Type B pancreatic cell (in vitro differentiated cells): ENCODE measurements at places on chromosomes 12 and 14.

DNA sequence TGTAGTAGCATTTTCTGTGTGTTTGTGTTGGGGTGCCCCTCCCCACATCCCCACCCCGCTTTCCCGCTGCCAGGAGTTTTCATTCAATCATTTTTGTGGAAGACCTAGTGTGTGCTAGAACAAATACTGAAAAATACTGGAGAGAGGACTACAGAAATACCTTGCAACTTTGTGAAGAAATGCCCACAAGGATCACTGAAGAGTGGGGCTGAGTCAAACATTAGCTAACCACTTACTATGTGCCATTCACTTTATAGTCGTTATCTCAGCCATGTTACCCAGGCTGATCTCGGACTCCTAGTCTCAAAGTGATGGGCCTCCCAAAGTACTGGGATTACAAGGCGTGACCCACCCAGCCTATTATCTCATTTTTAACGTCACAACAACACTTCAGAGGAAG lies 559 bp upstream of the LMBR1L start:
- no peak for DNase-seq

GRCh38 chr12:83320350-83320749 lies 633.6 kb downstream of the TMTC2 start:
- no peak for DNase-seq

- no peak for DNase-seq
These were observed 973.2 kb downstream of the AACS start for GRCh38 chr12:126038434-126038833.

GRCh38 chr12:11812241-11812585 lies 162.7 kb downstream of the ETV6 start:
- DNase-seq = no peak

DNA sequence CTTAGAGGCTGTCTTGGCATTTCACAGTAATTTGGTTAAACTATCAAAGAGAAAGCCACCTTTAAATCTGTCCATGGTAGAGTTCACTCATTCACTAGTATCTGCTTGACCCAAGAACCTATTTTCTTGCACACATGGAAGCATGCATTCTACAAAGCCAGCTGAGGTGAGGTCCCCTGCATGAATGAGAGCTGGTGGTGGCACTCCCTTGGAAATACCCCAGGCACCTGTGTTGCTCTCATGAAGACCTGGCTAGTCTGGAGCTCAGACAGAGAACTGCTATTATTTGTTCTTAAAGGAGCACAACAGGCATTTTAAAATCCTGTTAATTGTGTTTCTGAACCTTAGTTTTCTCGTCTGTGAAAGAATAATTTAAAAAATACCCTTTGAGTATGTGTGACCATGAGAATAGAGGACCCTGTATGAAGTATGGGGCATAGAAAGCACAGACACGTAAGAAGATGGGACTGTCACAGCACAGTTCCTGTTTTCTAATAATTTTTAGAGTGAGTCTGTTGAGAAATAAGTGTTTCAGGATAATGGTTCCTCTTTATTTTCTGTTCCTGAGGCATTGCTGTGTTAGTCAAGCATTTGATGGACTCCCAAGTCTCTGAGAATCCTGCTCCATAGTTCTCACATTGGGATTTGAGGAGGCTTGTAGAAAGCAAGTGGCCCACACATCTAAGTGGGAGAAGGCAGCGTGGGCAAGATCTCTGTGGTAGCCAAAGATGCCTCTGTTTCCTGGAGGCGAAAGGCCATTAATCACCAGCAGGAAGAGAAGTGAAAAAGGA lies 10.9 kb downstream of the RGS6 start:
- DNase-seq = no peak

- DNase-seq = no peak
These were observed 74.2 kb downstream of the RCOR1 start for GRCh38 chr14:102666635-102667034.

DNA sequence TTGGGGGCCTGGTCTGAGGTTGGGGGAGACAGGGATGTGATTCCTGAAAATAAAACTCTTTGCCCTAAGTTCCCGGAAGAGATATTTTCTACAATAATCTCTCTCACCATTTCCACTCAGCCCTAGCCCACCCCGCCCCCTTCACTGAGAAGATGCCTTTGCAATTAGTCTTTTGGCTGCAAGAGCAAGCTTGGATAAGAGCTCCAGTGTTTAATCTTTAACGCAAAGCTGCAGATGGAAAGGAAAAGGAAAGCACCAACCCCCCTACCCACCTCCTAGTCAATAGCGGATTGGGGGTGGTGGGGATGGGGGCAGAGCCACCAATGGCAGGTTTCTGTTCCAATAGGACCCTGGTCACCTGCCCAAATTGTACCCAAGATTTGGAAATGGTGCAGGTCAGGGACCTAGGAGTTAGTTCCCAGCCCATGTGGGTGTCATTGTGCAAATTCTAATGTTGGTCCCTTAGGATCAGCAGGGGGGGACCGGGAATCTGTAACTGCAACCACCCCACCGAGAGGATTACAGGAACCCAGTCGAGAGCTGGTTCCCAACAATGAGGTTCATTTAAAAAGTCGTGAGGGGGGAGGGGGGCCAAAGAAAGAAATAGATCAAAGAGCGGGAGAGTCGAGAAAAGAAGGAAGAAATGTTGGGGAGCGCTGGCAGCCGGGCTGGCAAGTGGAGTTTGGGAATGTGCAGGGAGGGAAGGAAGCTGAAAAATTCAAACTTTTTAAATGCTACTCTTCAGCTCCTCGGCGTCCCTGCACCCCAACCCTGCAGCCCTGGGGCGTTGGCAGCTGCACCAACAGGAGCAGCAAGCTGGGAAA lies 1.6 kb downstream of the ZFP36L1 start:
- DNase-seq = peak; percentile 60

DNA sequence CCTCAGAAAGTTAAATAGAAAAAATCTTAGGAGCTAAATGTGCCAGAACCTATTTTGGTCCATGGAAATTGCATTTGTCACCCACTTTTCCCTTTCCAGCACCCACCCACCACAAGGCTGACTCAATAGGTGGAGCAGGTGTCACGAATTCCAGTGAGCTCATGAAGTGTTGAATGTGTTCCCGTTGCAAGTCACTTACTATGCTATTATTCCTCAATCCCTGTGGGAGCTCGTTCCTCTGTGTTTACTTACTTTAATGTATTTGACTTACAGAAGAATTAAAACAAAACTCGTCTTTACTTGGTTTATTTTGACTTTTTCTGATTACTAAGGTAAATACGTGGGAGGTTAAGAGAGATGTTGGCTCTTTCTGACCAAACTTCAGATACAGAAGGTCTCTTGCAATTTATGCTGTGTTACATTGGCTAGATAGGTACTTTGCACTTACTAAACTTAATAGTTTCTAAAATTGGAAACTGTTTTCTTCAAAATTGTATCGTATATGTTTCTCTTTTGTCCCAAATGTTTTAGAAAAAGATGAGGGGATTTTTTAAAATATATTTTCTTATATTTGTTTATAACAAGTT lies 269.4 kb upstream of the NOVA1 start:
- DNase-seq = no peak

GRCh38 chr14:80054020-80054419 lies 157.3 kb downstream of the DIO2 start:
- no peak for DNase-seq

DNA sequence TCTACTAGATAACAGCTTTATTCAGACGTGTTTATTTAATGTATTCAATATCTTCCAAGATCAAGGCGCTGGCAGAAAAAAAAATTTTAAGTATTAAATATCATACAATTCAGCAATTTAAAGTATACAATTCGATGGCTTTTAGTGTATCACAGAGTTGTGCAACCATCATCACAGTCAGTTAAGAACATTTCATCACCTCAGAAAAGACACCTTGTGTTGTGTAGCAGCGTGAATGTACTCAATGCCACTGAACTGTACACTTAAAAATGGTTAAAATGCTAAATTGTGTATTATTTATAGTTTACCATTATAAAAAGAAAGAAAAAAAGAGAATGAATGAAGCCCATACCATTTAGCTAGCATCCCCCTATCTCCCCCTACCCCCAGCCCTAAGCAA lies 96.4 kb downstream of the RIN3 start:
- no peak for DNase-seq

- DNase-seq = no peak
These were observed 82.1 kb upstream of the FZD10 start for GRCh38 chr12:130080205-130080604.

- no peak for DNase-seq
These were observed 724 bp downstream of the BLOC1S1 start for GRCh38 chr12:55716582-55716957.

- no peak for DNase-seq
These were observed 1.4 kb upstream of the M6PR start for GRCh38 chr12:8950702-8951478.

DNA sequence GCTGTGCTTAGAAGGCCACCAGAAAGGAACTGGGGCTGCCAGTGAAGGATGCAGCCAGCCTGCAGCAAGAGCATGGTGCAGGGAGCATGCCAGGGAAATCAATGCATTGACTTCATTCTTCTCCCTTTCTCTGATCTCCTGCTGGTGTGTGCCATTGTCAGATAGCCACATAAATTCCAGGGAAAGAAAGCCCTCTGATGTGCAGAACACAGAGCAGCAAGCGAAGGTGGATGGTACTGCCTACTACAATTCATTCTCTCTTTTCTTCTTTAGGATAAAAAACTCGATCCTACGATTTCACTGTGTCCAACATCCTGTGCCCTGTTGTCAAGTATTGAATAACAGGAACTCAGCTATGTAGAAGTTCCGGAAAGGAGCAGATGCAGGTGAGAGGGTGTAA lies 446.7 kb upstream of the TMEM132C start:
- DNase-seq = no peak

GRCh38 chr14:94403312-94403932 lies 15.0 kb upstream of the SERPINA1 start:
- DNase-seq = no peak

- no peak for DNase-seq
These were observed 131.8 kb upstream of the EEA1 start for GRCh38 chr12:93060666-93061472.

GRCh38 chr12:124230117-124230757 lies 64.7 kb upstream of the RFLNA start:
- DNase-seq = no peak

GRCh38 chr14:76289276-76289675 lies 86.7 kb upstream of the ESRRB start:
- DNase-seq = peak; percentile 22

DNA sequence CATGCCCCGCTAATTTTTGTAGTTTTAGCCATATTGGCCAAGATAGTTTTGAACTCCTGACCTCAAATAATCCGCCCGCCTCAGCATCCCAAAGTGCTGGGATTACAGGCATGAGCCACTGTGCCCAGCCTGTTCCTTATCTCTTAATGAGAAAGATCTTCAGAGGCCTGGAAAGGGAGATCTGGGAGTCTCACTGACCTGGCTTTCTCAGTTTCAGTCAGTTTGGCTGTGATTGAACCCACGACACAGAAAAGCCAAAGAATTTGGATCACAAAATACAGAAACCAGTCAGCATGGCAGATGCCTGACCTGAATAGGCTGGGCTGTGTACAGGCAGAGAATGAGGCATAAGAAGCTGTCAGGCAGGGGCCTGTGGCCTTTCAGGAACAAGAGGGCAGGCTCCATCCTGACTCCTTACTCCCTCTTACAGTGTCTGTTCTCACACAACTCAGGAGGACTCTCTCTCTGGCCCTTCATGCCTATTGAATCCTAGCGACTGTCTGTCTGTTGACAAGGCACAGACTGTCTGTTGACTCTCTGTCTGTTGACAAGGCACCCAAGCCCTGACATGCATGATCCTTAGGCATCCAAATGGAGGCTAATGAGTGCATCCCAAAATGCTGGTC lies 366.5 kb upstream of the CCDC196 start:
- DNase-seq = no peak

GRCh38 chr14:101709533-101709881 lies 52.0 kb upstream of the PPP2R5C start:
- DNase-seq = no peak

- no peak for DNase-seq
These were observed 46.4 kb upstream of the CNOT2 start for GRCh38 chr12:70196811-70197281.

GRCh38 chr14:36506732-36507614 lies 13.1 kb downstream of the NKX2-1 start:
- DNase-seq = no peak
